Esophagus muscularis mucosa (tissue), 4 donors: ENCODE measurements at places on chromosomes 3 and 15. TPM values are rescaled to one million over a fixed set of nuclear protein-coding genes. Genes with fewer than 3 reads are reported as not detected.

The CPLX3 gene
- total RNA-seq: not detected

The LSMEM2 gene
- total RNA-seq: not detected

The TSEN2 gene
- 20.3 TPM for total RNA-seq

The COL6A5 gene
- total RNA-seq: not detected

The EXD1 gene
- not detected for total RNA-seq

The CPOX gene
- 7.6 TPM for total RNA-seq

The TLR9 gene
- total RNA-seq: 0.69 TPM

DNA sequence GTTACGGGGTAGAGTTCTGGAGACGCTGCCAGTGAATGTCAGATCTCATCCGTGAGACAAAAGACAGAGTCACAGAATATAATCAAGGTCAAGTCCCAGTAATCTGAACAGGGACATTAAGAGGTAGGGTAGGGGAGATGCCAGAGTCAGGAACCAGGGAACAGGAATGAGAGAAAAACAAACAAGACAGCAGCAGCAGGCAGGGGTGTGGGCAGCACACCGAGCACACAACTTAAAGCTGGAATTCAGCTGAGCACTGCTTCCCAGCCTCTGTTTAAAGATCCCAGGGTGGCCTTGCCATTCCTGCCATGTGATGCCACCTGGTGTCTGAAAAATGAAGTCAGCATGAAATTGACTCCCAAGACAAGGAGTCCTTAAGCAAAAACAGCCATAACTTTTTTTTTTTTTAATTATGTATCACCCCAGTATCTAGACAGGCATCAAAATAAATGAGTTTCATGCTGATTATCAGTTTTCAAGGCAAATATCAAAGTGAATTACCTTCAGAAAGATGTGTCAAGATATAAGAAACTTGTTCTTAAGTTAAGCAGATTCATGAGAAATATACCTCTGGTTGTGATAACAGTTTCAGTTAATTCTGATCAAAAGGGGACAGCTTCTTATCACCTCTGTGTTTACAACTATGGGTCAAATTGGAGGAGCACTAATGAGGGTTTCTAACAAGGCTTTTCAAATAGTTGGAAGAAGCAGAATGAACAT is 203.7 kb downstream of the SLC9A9 start:
- no peak for DNase-seq

GRCh38 chr3:27252646-27253045 is 116.5 kb downstream of the NEK10 start:
- DNase-seq: no peak

DNA sequence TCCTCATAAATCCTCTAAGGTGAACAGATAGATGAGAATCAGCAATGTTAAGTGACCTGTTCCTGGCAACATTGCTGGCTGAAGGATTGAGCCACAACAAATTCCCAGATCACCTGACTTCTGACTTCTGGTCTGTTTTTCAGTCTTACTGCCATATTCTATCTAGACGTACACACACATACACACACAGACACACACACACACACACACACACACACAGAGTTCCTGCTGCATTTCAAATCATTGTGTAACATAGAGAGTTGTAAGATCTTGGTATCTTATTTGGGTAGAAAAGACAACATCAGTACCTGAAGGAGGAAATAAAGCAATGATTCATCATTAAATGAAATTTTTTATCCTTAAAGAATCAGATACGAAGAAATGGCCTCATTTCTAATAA is 342.6 kb downstream of the MFSD1 start:
- no peak for DNase-seq

DNA sequence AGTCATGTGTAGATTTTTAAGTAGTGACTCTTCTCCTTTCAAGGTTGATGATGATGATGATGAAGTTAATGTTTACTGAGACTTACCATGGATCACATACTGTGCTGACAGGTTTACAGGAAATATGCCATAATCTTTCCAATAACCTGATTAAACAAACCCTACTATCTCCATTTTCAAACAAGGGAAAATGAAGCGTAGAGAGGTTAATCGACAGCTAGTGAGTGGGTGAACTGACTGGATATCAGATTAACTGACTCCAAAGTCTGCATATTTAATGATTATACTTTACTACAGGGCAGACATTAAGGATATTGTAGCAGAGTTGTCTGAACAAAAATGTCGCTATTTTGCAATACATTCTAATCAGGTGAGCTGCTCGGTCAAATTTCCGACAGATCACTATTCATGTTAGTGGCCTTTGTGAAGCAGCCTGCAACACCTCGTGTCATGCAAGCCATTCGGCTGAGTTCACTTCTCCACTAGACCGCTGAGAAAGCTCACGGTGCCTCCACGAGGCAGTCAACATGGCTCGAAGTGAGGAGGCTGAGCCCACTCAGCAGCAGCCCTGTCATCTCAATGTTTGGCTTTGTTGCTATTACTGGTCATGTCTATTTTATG is 264.2 kb downstream of the NFKBIZ start:
- DNase-seq: no peak

GRCh38 chr15:92523176-92523575 is 129.5 kb downstream of the ST8SIA2 start:
- peak; percentile 50 for DNase-seq

DNA sequence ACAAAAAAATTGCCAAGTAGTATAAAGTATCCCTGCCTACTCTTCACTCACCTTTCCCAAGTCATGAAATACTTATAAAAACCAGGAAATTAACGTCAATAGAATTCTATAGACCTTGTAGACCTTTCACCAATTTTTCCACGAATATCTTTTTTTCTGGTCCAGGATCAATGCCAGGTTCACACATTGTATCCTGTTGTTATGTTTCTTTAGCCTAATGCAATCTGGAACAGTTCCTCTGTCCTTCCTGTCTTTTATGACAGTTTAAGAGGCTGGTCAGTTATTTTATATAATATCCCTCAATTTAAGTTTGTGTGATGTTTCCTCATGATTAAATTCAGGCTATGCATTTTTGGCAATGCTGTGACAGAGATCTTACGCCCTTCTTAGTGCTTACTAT is 63.2 kb upstream of the MAGI1 start:
- no peak for DNase-seq

DNA sequence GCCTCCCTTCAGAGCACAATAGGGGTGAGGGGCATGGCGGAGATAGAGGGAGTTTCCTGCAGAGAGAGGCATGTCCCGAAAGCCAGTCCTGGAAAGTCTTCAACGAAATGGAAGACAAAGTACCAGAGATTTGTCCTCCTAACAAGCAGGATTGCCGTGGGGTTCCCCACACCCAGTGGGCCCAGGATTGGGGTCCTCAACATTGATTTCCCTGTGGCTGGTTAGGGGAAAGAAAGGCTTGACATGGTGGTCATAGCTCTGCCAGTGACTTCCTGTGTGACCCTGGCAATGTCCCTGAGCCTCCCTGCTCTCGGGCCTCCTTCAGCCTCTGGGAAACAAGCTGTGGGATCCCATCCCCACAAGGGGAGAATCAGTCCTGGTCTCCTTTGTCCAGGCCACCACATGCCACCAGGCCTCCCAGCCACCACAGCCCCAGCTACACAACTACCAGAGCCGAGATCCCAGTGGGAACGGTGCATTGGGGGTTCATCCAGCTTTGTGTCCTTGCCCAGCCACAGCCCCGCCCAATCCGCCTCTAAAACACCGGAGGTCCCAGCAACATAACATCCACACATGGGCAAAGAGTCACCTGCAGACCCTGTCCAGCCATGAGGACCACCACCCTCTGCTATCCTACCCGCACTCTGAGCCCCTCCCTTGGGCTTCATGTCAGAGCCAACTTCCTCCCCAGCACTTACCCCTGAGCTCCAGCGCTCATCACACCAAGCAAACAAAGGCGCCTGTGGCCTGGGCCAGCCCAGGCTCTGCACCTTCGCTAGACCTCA is 63.0 kb downstream of the ADAMTS17 start:
- DNase-seq: peak; percentile 82

DNA sequence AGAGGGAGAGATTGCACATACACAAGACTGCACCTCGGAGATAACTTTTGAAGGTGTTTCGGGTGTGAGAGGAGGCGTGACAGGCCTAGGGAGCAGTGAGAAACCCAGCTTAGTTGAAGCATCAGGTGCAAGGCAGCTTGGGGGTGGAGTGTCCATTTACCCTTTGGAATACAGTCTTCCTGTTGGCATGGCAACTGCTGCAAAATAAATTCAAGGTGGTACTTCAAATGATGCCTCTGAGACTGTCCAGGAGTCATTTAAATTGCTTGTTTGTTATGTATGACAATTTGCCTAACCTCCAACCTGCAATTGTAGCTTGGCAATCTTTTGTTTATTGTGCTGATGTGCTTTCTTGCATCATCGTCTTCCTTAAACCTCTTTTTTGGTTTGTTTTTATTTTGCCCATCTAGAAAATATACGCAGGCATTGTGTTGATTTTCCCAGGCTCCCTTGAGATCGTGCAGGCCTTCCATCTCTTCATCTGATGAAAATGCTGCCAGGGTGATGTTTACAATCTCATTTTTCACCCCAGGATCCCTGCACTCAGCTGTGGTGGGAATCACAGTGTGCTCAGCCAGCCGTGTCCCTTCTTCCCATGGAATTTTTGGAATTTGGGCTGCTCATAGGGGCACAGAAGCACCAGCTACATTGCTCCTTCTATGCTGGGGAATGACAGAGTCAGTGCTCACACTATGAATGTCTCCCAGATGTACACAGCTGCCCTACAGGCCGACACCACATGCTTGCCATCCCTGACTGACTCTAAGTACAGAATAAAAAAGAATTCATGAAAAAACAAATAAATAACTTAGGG is 583.1 kb upstream of the CFAP20DC start:
- DNase-seq: no peak

DNA sequence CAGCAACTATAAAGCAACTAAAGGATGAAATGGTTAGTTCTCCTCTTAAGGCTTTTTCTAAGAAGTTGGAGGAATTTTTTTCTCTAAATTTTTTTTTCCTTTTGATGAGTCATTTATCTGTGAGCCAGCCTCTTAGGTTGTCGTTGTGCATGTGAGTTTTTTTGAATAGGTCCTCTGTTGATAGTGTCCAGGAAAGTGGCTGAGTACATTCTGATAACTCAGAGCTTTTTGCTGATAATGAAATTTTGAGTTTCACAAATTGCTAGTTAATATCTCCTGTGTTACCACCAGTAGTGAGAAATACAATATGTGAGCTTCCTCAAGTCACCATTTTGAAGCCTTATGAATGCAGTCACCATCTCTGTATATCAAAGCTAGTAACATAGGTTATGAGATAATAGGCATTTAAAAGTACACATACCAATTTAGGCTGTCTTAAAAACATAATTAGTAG is 7.1 kb upstream of the LXN start:
- DNase-seq: no peak

GRCh38 chr3:160401291-160402095 is 2.0 kb downstream of the SMC4 start:
- DNase-seq: no peak
